ENCODE measurements at places on chromosomes 2 and 18.

DNA sequence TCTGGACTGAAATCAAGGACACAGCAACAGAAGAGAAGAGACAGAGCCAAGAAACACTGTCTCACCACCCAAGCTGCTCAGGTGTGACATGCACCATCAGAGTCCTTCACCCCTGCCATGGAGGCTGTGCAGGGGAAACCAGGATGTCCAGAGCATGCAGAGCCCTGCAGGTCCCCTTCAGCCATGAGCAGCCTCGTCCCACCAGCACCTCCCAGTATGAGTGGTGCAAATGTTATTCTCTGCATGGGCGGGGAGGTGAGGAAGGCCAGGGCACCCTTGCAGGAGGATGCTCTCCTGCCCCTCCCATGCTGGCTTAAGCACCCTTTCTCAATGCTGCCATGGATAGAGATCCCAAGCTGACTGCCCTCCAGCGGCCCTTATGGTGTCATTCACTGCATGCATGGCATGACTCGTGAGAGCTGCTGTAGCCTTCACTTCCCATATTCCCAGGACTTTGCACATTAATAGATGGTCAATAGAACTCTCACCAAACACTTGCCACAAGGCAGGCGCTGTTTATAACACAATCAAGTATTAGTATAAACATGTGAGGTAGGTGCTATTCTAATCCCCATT is 171.0 kb downstream of the ANAPC1 start:
- no peak for DNase-seq

DNA sequence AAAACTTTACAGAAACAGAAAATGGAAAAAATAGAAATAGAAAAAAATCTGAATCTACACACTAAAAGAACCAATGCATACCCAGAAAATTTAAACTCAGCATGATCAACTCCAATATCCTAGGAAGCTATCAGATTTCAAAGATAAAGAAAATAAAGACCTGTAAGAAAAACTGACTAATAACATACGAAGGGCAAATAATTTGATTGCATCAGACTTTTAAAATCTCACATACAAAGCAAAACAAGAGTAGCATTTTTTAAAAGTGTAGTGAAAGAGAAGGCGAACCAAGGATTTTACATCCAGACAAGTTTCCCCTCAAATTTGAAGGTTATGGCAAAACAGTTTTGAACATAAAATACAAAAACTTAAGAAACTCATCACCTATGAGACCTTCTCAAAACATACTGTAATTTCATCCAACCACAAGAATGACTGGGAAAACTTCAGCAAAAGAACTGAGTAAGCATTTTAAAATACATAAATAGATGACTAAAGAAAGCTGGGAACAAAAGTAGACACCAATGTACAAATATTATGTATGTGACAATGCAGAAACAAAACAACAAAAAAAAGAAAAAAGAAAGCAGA is 54.8 kb downstream of the NBAS start:
- DNase-seq = no peak

DNA sequence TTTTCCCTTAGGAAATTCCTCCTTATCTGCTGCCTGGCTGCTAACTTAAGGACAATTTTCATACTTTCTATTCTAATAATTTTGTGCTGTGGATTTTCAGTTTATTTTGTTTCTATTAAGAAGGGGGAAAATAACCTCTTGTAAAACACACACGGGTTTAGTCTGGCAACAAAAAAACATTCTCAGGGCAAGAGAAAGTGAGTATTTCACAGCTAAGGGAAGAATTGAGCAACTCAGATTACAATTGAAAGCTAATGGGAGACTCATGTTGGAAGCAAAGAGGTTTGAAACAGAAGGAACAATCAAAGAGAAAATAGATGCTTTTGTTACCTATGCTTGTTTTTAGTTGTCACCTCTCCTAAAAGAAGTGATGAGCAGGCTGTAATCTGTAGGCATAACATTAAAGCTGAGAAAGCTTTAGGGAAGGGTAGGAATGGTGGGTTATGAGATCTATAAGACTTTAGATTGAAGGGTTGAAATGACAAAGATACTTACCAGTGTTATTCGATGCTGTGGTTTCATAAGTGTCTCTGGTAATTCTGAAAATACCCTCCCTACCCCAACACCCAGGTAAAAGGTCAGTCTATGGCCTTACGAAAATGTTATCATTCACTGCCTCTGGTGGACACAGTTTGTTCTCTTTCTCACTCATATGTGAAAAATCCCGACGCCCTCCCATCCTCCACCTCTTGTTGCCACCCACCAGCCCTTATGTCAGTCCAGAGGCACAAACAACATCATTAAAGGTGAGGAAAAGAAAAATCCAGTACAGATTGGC is 510.9 kb downstream of the TXNL1 start:
- DNase-seq = no peak

- no peak for DNase-seq
Measured at GRCh38 chr2:25255745-25256487, 85.8 kb downstream of the DNMT3A start.

GRCh38 chr18:9095297-9096006 is 7.0 kb upstream of the NDUFV2 start:
- DNase-seq = no peak

GRCh38 chr2:219823574-219823973 is 196.1 kb downstream of the SLC4A3 start:
- no peak for DNase-seq

GRCh38 chr2:71706836-71707235 is 253.5 kb downstream of the DYSF start:
- DNase-seq = no peak

DNA sequence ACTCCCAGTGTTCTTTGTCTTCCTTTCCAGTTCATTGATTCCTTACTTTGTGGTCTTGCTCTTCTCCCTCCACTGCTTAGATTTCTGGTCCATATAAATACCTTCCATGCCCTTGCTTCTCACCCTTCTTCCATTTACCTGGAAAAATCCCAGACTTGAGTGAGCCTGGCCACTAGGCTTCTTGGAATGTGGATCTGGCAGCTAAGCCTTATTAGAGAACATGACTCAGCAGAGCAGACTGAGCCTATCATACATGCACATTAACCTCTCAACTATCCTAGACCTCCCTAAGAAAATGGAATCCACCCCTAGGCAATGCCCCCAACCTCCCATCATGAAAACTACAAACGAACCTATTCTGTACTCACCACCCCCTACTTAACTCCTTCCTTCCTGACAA is 127.7 kb downstream of the RHBDD1 start:
- peak; percentile 75 for DNase-seq

DNA sequence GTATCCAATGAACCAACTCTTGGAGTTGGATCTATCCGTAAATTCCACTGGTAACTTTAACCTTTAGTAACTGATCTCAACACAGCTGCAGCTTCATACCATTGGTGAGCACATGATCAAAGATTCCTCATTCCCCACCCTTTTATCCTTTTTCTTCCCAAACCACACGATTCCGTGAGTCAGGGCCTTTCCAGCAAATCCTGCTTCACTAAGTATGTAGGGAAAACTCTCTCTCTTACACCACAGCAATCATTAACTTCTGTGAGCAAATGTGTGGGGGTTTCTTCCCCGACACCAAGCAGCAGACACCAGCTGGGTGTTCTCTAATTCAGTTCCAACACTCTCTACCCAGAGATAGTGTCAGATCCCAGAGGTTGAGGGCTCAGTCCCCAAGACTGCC is 23.5 kb downstream of the ELP2 start:
- no peak for DNase-seq

GRCh38 chr18:34801774-34802173 is 91.7 kb downstream of the DTNA start:
- DNase-seq = peak; percentile 63

GRCh38 chr2:159475793-159476192 is 140.6 kb downstream of the BAZ2B start:
- DNase-seq = no peak

DNA sequence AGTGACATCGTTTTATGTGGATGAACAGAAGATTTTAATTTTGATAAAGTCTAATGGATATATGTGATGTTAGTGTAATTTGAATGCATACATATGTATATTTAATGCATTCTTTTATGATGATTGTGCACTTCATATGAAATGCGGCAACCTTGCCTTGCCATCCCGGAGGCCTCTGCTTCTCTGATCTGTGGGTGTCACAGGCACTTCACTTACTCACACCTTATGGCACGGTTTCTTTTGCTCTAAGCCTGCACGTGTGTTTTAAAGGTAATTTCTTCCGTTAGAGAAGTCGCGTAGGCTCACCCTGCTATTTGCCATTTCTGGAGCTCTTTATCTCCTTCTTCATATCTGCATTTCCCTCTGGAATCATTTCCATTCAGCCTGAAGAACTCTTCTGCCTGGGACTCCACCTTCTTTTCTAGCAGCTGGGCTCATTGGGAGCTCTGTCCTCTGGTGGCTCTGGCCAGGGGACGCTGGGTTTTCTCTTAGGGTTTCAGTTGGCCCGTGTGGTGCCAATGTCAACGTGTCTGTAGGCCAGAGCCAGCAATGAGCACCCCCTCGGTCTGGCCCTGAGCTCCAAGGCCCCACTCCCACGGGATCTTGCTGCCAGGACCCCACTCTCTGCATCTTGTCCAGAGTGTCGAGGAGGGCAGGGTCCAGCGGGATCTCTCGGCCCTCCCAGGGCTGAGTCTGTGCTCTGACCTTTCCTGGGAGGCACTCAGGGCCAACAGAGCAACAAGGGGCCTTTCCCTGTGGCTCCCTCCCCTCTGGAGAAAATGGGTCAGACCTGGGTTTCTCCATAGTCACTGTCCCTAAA is 97.3 kb downstream of the RTP5 start:
- DNase-seq = no peak

DNA sequence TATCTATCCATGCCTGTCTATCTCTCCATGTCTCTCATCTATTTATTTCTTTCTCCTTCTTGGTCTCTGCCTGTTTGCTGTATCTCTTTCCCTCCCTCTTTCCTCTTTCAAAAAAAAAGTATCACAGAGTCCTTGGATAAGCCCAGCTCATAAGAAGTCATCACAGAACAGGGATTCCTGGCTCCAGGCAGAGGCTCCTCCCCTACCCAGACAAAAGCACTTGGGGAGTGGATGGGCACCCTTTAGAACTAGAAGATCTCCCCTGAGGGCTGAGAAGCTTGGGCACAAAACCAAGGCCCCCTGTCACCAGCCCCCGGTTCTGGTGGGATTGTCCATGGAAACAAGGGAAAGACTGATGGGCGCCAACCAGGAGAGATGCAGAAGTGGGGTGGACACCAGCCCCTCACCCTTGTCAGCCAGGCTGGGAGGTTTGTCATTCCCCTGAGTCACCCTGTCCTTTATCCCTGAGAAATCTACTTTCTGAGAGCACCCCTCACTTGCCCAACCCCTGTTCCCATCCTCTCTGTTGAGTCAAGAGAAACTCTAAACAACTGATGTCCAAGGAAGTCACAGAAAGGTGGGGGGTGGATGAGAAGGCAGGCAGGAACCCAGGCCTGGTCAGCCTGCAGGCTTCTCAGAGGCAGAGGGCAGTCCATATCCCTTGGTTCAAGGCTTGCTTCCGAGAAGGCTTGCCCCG is 127.1 kb downstream of the TNS1 start:
- DNase-seq = no peak

DNA sequence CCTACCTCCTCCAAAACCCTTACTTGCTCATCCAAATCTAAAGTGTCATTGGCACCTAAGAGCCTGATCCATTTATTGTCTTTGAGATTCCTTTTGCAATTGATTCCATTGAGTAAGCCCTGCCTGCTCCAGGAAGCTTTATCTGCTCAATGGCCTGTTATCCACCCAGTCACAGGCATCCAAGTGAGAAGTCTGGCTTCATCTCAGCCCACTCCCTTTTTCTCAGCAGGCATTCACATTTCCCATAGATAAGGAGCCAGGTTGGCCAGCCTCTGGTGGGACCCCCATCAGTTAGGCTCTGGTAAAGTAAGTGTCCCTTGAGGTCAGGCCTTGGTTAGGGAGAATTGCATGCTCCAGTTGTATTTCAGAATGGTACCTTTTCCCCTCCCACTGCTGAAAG is 396.2 kb upstream of the ST6GAL2 start:
- DNase-seq = no peak

DNA sequence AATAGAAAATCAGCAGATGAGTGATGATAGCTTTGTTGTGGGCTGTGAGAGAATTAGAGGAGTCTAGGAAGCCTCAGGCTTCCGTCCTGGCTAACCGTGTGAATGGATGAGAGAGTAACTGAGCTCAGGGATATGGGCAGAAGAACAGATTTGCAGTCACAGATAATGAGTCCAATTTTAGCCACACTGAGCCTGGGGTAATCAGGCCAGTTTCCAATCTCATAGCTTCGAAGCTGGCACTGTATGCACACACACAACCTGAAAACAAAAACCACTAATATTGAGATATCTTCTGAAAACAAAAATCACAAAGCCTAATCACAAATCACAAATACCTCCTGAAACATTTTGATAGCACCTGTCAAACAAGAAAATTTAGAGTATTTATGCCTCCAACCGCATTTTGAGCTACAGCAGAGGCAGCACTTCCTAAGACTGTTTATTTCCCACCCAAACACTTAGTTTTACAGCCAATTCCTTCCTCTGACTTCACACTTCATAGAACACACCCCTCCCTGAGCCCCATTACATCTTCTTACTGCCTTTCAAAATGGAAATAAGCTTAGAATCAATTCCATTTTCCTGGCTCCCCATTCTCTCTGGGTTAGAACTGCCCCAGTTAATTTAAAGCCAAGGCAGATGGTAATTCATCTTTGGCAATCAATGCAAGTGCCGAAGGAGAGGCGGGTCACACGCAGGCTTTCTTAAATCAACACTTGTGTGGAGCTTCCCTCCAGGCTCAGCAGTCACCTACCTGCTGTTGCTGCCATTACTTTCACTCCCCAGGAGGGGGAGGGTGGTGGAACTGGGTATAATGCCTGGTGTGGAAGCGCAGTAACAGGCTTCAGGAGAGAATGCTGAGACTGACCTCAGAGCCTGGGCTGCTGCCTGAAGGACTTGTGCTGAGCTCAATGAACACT is 18.9 kb downstream of the TTR start:
- DNase-seq = peak; percentile 51

GRCh38 chr2:98727369-98728087 is 3.4 kb downstream of the MGAT4A start:
- DNase-seq = no peak

- no peak for DNase-seq
Measured at GRCh38 chr2:24917086-24917485, 3.0 kb downstream of the ADCY3 start.

DNA sequence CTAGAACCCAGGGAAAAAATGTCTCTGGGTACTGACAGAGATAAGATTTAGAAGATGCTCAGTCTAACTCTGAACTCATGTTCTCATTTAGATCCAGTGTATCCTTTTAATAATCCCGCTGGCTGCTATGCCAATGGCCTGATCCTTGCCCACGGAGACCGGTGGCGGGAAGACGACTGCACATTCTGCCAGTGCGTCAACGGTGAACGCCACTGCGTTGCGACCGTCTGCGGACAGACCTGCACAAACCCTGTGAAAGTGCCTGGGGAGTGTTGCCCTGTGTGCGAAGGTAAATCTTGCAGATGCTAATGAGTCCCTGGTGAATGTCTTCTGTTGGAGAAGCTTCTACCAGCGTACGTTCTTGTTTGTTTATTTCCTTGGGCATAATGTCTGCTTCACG is 118.6 kb downstream of the FEZ2 start:
- DNase-seq = no peak

DNA sequence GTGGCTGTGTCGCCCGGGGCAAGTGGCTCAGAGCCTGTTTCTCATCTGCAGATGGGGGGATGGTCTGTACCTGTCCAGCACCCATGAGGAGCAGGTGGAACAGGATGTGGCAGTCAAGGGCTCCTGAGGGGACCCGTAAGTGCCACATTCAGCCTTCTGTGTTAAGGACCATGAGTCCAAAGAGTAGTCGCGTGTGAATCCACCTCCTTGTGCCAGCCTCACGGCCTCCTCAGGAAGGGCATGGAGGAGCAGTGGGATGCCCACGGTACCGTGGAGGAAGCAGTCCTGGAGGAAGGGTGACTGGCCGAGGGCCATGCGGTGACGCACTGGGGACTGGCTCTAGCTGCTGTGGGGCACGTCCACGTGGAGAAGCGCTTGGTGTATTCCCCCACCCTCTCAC is 61.1 kb downstream of the ODC1 start:
- no peak for DNase-seq
